ENCODE measurements at places on chromosomes 3 and 15.
A peak's percentile ranks its signal among the peaks of the same experiment; 100 is the strongest.

DNA sequence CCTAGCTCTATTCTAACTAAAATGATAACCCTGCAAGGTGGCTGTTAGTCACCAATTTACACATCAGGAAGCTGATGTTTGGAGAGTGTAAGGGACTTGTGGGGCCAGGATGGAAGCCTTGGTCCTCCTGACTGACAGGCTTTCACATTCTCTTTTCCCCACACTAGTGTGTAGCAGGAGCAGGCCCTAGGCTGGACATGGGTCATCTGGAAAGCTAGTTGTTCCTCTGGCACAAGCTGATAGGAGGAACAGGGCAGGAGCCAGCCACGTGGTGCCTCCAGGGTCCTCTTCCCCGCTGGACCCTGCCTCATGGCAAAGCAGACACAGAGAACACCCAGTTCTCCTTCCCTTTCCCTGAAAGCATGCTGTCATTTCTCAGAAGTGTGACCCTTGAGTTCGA, 18.1 kb upstream of the RBSN start:
- DNase-seq: no peak

DNA sequence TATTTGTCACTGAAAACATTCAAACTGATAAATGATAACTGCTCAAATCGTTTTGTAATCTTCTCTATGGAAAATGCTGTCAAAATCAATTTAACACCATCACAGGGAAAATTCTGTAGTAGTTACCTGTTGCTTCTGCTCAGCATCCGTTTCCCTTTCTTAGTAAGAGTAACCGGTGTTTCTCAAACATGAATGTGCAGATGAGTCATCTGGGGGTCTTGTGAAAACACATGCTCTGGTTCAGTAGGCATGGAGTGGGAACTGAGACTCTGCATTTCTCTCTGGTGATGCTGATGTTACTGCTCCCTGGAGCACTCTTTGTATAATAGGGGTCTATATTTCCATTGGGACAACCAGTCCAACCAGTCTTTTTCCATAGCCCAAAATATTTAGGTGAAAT, 145.1 kb downstream of the SEMA6D start:
- DNase-seq: no peak

- no peak for DNase-seq
These were observed 828.6 kb upstream of the NR2F2 start for GRCh38 chr15:95501865-95502264.

GRCh38 chr15:32652178-32652577, 10.7 kb downstream of the SCG5 start:
- no peak for DNase-seq

DNA sequence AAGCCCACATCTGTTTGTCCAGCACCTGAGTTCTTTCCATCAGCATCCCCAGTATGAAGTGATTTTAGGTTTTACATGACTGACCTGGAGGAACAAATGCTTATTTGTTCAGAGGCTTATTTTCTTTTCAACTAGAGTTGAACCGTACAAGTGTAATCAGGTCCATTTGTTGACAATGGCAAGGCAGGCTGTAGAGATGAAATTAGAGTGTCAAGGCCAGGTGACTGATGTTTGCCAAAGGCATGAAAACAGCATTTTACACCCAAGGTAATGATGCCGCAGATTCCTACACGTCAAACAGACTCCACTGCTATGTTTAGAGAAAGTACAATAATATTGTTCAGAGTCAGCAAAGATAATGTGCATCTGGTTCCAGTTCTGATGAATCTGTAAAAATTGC, 96.5 kb downstream of the KCNAB1 start:
- DNase-seq: no peak

- DNase-seq: no peak
These were observed 182.5 kb downstream of the TPRG1 start for GRCh38 chr3:189353988-189354889.

DNA sequence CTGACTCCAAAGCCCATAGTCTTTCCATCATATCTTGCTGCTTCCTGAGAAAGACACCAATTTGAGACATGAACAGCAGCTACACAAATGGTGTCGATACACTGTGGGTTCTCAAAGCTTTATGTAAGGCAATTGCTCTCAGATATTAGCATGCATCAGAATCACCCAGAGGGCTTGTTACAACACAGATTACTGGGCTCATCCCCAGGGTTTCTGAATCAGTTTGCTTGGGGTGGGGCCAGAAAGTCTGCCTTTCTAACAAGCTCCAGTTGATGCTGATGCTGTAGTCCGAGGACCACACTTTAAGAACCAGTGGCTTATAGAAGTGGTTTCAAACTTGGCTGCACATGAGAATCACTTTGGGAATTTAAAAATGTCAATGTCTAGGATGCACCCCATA, 86.5 kb downstream of the SEMA6D start:
- no peak for DNase-seq

GRCh38 chr3:72722930-72723726, 125.1 kb downstream of the SHQ1 start:
- peak; percentile 47 for DNase-seq

- DNase-seq: no peak
These were observed 483.8 kb downstream of the TUSC7 start for GRCh38 chr3:117193390-117193789.

DNA sequence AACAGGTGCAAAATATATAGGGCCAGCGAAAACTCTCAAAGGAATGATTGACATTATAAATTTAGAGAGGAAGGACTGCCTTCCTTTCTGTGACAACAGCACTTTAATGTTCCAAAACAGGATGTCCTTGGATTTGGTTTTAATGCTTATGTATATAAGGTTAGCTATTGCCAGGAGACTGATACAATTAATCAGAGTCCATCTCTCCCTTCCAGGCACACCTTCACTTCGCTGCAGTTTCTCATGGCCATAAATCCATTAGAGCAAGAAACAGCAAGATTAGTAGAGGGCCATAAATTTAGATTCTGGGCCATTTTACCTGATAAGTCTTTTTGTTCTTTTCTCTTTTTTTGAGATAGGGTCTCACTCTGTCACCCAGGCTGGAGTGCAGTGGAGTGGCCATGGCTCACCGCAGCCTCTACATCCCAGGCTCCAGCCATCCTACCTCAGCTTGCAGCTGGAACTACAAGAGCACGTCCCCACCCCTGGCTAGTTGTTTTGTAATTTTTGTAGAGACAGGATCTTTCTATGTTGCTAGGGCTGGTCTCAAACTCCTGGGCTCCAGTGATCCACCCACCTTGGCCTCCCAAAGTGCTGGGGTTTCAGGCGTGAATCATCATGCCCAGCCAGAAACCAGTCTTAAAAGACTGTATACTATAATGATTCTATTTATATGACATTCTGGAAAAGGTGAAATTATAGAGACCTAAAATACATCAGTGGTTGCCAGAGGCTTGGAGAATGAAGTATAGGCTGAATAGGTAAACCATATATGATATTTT, 15.7 kb upstream of the TFRC start:
- no peak for DNase-seq

DNA sequence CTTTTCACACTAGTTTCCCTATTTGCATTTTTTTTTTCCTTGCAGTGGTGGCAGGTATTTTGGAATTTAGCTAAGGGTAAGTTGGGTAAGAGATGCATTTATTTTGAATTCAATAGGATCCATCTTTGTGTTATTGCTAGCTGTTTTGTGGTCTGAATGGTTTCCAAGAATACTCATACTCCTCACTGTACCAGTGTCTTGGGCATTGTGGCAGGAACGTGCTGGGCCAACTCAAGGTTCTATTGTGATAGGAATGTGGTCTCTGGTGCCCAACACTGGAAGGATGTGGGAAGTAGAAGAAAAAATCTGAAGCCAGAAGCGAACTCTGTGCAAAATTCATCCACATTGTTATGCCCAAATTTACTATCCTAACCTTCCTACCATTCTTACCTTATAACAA, 135.6 kb downstream of the RBMS3 start:
- no peak for DNase-seq

DNA sequence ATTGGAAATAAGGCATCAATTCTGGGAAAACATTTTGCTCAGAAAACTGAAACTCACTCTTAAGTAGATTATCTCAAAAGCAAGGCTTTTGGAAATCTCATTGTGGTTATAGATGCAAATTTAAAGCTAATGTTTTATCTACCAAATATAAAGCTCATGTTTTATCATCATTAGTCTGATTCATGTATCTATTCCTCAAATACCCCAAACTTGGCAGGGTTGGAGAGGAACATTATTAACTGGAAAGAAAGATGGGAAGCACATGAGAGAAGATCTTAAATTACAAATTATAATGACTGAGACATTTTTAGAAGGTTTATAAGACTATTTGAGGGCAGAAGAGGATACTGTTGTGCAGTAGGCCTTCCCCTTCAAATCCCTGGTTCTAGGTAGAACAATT, 137.3 kb upstream of the TGFBR2 start:
- DNase-seq: no peak

DNA sequence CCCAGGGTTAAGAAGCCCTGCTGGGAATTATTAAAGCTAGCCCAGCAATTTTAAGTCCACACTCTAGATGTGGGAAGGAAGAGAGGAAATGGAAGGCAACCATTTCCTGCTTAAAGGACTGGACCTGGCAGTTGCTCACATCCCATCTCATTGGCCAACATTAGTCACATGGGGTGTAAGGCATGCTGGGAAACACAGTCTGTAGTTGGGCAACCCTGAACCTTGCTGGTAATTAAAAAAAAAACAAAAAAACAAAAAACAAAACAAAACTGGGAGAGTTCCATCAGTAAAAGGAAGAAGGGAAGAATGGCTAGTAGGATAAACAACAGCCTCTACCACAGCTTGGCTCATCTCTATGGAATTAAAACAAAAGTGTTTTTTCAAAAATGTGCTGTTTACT, 136.0 kb downstream of the VGLL4 start:
- no peak for DNase-seq

DNA sequence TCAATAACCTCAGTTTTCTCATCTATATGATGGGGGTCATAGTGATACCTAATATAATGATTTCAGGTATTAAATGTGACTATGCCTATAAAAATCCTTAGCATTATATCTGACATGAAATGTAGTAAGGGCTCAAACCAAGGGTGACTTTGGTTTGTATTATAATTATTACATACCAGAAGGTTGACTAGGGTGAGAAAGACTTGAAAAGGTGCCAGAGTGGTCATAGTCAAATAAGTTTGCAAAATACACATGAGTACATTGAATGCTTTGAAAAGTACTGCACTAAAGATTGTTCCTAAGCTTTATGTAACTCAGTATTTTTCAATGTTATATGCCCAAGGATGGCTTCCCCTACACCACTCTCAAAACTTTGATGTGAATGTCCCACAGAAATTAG, 297.2 kb downstream of the ARPP21 start:
- DNase-seq: no peak

DNA sequence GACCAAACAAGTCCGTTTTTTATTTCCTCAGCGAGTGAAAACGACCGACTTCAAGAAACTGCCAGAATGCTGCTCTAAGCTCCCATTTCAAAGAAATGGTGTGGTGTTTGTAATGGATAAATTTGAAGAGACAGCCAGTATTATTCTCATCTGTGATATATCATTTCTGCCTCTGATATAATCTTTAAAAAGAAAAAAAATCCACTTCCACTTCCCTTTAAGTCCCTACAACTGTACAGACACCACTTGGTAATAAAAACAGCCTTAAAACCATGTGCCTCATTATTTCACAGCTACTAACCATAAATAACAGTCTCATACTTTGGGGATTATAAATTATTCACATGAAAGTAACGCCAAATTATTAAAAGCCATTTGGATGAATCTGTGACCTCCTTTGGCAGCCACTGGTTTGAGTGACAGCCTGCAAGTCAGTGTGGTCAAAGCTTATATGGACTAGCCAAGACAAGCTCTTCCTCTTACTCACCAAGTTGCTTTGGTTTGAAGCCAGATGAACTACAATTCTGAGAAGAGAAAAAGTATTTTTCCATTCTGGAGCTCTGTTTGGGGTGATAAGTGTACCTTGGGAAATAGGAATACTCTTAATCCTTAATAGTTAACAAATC, 168.0 kb downstream of the SHOX2 start:
- no peak for DNase-seq

- DNase-seq: no peak
These were observed 53.3 kb downstream of the CORO2B start for GRCh38 chr15:68632101-68632500.

DNA sequence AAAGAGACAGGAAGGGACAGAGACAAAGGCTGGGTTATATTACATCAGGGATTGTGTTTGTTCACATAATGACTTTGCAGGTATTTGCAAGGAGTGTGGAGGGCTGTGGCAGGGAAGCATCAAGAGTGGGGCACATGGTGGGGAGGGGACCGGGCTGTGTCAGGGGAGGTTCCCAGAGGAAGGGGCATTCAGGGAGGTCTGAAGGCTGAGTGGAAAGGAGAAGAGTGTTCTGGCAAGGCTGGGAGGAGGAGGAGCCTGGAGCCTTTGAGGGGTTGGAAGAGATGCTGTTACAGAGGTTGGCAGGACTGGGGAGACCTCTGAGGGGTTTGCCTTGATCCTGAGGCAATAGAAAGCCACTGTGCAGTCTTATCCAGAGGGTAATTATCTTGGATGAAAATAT, 49.4 kb downstream of the EXOG start:
- DNase-seq: no peak

DNA sequence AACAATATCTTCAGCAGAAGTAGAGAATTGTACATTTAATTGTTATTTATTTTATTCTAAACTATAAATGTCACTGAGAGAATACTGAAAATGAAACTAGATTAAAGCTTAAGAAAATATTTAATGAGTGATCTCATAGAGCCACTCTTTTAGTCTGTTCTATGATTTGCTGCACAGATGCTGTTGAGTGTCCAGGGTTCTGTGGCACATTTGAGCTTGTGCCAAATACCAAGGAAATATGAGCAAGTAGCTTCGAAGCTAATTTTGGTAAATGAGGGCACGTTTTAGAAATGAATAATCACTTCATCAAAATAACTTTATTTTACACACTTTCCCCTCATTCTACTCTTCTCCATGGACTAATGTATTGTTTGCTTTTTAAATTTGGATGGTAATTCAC, 53.6 kb upstream of the THRB start:
- DNase-seq: no peak

Measured in dorsolateral prefrontal cortex (tissue), 122 donors.